Brain (organoid and tissue), 16 donors: ENCODE measurements at places on chromosomes 7 and 10.

GRCh38 chr7:56009695-56010094 is 41.5 kb downstream of the PSPH start:
- peak; percentile 79 for DNase-seq

DNA sequence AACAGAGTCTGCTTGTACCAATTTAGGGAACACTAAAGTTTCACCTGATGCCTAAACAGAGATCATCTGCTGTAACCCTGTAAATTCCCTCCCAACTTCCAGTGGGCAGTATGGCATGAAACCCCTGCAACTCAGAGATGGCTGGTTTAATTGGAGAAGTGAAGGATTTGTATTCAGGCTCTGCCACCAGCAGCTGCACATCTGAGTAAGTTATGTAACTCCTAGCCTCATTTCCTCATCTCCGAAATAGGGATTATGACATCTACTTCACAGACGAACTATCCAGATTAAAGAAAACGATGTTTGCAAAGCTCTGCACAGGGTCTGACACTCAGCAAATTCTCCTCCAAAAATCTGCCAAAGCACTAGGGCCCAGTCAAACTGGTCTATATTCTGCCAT is 493.0 kb downstream of the KCNMA1 start:
- no peak for DNase-seq

GRCh38 chr10:74050653-74051052 is 52.7 kb downstream of the VCL start:
- DNase-seq: no peak

GRCh38 chr7:70655694-70656093 is 476.2 kb upstream of the GALNT17 start:
- no peak for DNase-seq

- no peak for DNase-seq
Observed at GRCh38 chr10:71437537-71438092, 40.9 kb downstream of the CDH23 start.

DNA sequence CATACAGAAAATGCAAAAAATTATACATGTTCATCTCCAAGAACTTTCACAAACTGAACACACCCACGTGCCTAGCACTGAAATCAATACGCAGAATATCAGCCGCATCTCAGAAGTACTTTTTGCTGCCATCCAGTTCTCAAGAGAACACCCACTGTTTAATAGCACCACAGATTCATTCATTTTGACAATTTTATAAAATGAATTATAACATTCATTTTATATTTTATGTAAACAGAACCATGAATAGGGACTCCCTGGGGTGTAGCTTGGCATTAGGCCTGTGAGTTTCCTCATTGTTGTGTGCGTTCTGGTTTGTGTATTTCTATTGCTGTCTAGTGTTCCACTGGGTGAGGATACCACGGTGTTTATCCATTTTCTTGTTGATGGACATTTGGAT is 77.3 kb upstream of the PIP4K2A start:
- no peak for DNase-seq

DNA sequence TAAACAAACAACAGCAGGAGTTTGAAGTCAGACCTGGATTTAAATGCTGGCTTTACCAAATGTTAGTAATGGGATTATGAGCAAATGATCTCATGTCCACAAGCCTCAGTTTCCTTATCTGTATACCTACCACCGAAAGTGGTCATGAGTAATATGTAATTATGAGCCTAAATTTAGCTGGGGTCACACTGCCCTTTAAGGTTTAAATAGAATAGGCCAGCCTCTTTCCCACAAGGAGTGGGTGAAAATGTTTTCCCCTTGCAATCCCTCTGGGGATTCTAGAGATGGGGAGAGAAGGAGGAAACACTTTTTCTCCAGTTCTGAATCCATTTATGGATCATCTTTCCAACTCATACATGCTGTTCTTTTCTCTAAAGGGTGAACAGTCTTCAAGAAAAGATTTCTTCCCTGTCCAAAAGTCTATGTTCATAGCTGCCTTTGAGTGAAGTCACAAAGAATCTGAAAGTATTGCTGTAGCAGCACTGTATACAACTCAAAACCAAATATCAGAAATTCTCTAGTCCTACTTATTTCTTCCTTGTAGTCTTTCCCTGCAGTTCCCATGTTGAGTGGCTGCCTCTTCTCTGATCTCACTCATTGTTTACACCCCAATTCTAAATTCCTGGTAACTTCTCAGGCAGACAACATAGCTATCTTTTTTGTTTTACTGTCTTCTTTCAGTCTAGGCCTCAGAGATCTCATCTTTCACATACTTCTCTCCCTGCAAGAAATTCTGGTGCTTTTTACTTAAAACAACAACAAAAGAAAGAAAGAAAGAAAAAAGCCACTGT is 7.4 kb upstream of the TSPAN12 start:
- DNase-seq: no peak

DNA sequence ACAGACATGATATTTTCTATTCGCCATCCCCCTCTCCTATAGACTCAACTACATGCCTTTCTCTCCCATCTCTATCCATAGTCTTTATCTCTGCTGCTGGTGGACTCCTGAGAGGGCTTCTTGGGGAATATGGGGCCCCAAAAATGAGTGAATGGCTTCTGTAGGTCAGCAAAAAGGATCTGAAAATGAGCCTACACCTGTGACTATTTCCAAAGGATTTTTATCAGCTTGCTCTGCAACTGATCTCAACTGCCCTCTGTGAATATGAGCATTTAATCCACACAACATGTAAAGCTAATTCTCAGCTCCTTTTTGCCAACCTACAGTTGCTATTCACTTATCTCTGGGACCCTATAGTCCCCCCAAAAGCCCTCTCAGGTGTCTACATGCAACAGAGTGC is 36.2 kb downstream of the PRSS2 start:
- no peak for DNase-seq

DNA sequence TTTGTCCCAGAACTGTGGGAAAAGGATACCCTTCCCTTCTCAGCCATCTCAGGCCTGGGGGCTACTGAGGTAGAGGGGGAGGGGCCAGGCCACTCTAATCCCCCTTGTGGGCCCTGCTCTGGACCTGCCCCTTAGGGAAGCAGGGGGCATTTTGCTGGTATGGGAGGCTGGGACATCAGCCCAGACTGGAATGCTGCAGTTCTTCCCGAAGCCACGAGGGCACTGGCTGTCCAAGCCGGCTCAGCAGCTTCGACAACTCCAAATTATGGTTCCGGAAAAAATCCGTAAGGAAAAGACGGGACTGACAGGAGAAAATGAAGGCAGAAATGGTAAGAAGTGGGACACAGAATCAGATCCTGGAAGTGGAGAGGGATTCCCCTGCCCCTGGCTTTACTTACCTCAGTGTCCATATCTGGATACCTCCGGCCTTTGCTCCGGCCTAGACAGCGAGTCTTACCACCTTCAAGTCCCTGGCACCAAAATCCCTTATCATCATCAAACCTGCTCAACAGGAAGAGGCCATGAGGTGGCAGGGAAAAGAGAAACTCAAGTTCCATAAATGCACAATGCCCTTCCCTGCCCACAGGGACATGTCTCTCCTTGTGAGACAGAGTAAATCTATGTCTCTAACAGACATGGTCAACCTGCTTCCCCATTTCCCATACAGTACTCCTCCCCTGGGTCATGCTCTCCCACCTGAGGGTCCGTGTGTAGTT is 9.0 kb downstream of the NDST2 start:
- no peak for DNase-seq

DNA sequence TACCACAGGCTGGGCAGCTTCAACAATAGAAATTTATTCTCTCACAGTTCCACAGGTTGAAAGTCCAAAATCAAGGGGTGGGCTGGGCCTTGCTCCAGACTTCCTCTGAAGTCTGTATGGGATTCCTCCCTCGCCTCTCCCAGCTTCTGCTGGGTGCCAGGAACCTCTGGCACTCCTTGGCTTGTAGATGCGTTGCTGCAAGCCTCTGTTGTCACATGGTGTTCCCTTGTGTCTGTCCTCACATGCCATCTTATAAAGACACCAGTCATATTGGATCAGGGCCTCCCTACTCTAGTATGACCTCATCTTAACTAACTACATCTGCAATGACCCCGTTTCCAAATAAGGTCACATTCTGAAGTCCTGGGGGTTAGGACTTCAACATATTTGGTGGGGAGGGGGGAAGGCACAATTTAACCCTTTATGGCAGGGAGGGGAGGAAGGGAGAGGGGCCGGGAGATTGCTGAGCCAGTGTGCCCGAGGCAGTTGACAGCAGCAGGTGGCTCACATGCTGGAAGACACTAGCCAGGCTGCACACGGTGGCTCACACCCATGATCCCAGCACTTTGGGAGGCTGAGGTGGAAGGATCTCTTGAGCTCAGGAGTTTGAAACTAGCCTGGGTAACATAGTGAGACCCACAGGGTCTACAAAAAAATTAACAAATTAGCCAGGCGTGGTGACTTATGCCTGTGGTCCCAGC is 18.8 kb downstream of the ZNF282 start:
- no peak for DNase-seq

- peak; percentile 5 for DNase-seq
Observed at GRCh38 chr7:123075838-123076467, 80.5 kb upstream of the TAS2R16 start.

DNA sequence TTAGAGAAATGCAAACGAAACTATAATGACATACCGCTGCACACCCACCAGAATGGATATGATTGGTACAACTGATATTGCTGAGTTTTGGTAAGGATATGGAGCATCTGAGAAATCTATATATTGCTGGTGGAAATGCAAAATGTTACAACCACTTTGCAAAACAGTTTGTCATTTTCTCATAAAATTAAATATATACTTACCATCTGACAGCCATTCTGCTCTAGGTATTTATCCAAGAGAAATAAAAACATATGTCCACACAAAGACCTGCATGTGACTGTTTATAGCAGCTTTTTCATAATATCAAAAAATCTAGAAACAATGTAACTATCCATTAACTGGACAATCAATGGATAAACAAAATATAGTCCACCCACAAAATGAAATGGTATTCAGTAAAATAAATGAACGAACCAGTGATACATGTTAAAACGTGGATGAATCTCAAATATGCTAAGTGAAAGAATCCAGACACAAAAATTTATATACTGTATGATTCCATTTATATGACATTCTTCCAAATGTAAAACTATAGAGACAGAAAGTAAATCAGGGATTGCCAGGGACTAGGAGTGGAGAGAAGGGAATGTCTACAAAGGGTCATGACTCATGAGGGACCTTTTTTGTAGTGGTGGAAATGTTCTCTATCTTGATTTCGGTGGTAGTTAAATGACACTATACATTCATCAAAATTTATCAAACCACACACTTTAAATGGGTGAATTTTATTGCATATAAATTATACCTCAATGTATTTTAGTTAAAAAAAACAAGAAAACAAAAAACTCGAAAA is 312.0 kb upstream of the GLI3 start:
- peak; percentile 83 for DNase-seq

GRCh38 chr10:132588301-132589013 is 50.9 kb downstream of the INPP5A start:
- DNase-seq: no peak

DNA sequence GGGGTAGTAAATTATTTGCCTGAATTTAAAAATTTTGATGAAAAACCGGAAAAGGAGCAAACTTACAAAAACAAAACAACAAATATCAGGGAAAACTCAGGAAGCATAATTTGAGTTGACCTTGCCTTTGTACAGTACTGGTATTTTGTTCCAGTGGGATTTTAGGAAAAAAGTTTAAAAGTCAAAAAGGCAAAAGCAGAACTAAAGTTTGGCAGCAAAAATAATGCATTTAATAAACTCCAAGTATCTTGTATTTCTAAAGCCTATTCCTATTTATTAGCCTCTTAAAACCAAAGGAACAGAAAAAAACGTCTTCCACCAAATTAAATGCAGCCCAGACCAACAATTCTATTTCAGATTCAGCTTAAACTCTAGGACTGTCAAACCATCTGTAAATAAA is 90.7 kb upstream of the ASAH2 start:
- DNase-seq: no peak

GRCh38 chr10:125641398-125641797 is 41.6 kb downstream of the TEX36 start:
- no peak for DNase-seq

DNA sequence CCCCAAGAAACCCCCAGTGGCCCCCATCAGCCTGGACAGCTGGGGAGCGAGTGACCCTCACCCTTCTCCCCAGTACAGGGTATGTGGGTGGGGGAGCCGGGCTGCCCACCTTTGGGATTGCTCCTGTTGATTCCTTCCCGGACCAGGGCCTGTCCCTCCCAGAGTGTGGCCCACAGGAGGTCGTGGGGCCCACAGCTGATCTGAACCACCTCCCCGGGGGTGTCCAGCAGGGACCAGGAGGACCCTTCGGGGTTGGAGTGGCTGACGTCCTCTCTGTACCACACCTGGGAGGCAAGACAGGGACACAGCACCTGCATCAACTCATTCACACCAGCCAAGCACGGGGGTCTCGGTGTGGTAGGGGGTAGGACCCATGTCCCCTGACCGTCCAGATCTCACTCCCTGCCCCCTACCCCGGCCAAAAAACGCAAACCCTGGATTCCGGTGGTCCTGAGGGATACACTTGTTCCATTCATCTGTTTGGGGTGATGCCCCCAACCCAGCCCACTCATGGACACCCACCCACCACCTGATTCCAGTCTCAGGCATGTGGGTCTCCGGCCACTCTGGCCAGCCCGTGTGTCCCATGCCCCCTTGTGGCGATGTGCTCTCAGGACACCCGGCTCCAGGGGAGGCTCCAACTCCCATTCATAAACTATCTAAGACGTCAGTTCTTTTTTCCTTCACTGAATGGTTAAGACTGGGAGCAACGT is 10.9 kb downstream of the TECPR1 start:
- peak; percentile 5 for DNase-seq

GRCh38 chr10:67808704-67809103 is 29.3 kb downstream of the DNAJC12 start:
- DNase-seq: peak; percentile 52

DNA sequence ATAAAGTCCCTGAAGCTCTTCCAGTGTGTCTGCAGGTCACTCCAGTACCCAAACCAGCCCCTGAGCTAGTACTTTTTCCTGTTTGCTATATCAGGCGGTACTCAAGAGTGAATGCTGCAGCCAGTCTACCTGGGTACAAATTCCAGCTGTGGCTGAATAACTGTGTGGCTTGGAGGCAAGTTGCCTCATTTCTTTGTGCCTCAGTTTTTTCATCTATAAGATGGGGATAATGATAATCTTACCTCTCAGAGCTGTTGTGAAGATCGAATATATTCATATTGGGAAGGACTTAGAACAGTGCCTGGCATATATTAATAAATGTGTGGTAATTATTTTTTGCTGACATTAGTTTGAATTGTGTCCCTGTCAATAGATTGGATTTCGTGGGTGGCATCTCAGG is 191.2 kb downstream of the WDR11 start:
- DNase-seq: no peak

- DNase-seq: no peak
Observed at GRCh38 chr10:28343987-28344895, 41.4 kb upstream of the MPP7 start.

GRCh38 chr10:86849181-86849894 is 92.9 kb downstream of the BMPR1A start:
- DNase-seq: no peak

DNA sequence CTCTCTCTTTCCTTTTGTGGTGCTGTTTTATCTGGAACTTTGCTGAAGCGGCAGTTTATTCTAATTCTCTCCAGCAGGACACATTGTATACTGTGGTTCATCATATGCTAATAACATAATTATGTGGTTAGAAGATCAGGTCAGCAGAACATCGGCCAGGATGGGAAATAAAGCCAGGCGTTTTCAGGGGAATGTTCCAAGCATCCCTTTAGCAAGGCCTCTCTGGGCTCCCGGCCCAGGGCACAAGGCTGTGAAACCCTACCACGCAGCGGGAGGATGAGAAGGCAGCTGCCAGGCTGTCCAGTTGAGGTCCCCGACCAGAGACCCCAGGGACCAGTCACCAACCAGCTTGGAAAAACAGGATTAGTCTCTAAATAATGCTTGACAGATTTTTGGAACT is 112.2 kb upstream of the GALNT17 start:
- no peak for DNase-seq

GRCh38 chr10:116947841-116948529 is 57.0 kb downstream of the SHTN1 start:
- no peak for DNase-seq
